Astrocyte (in vitro differentiated cells and primary cell): ENCODE measurements at places on chromosomes 11 and 22.

GRCh38 chr11:92190535-92191206 is 33.9 kb upstream of the FAT3 start:
- H3K27me3 ChIP-seq = no peaks in the 10 kb centered on the region
- H3K27ac ChIP-seq = no peak overlapping the region
- no peaks in the 10 kb centered on the region for H3K4me1 ChIP-seq
- no peaks in the 10 kb centered on the region for H3K36me3 ChIP-seq
- no peak overlapping the region for H3K4me3 ChIP-seq

DNA sequence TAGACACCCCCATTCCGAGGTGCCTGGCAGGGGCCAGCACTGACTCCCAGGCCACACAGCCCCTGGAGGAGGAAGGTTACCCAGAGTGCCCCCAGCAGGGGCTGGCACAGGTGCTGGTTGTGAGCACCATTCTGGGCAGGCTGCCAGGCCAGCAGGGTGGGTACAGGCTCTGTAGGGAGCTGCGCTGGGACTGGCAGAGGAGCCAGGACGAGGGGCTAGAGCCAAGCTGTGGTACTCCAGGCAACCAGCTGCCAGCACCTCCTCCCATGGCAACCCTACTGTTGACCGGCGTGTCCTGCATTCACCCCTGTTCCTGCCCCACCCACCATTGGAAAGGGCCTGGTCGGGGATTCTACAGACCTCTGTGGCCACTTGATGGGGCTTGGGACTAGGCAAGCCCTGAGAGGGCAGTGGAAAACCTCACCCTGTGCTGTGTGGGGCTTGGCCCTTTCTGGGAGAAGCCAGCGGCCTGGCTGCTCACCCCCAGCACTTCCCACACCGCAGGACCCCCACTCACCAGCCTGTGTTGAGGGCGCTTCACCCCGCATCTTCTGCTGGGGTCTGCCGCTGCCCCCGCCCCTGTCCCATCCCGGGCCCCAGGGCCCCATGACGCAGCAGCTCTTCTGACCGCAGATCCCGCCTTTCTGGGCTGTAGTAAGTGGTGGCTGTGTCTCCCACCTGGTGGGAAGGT is 1.9 kb downstream of the CLDN5 start:
- peaks cover 7% of the 10 kb centered on the region for H3K27me3 ChIP-seq
- peaks cover 13% of the 10 kb centered on the region for H3K4me1 ChIP-seq
- DNase-seq = no peak
- H3K27ac ChIP-seq = no peak overlapping the region
- no peaks in the 10 kb centered on the region for H3K36me3 ChIP-seq

GRCh38 chr22:42315392-42315756 is 44.9 kb upstream of the TCF20 start:
- no peak overlapping the region for H3K4me3 ChIP-seq
- no peaks in the 10 kb centered on the region for H3K36me3 ChIP-seq
- no peak for DNase-seq

GRCh38 chr11:119361056-119361787 is 14.7 kb upstream of the MFRP start:
- H3K4me1 ChIP-seq = peaks cover 18% of the 10 kb centered on the region
- peak; percentile 73 for DNase-seq
- H3K27me3 ChIP-seq = peaks cover 4% of the 10 kb centered on the region
- H3K4me3 ChIP-seq = no peak overlapping the region

- no peak overlapping the region for H3K4me3 ChIP-seq
- no peaks in the 10 kb centered on the region for H3K27me3 ChIP-seq
- DNase-seq = no peak
- no peak overlapping the region for H3K27ac ChIP-seq
- no peaks in the 10 kb centered on the region for H3K36me3 ChIP-seq
Observed at GRCh38 chr22:47842119-47842518, 1079.7 kb downstream of the TBC1D22A start.

- DNase-seq = no peak
- H3K27me3 ChIP-seq = peaks cover 6% of the 10 kb centered on the region
- peaks cover 3% of the 10 kb centered on the region for H3K4me1 ChIP-seq
- H3K36me3 ChIP-seq = no peaks in the 10 kb centered on the region
- no peak overlapping the region for H3K4me3 ChIP-seq
- H3K27ac ChIP-seq = no peak overlapping the region
Observed at GRCh38 chr11:117973503-117973860, 12.7 kb upstream of the IL10RA start.
